Type B pancreatic cell (in vitro differentiated cells): ENCODE measurements at places on chromosomes 6 and 20. TPM values are rescaled to one million over a fixed set of nuclear protein-coding genes. Genes with fewer than 3 reads are reported as not detected.

DNA sequence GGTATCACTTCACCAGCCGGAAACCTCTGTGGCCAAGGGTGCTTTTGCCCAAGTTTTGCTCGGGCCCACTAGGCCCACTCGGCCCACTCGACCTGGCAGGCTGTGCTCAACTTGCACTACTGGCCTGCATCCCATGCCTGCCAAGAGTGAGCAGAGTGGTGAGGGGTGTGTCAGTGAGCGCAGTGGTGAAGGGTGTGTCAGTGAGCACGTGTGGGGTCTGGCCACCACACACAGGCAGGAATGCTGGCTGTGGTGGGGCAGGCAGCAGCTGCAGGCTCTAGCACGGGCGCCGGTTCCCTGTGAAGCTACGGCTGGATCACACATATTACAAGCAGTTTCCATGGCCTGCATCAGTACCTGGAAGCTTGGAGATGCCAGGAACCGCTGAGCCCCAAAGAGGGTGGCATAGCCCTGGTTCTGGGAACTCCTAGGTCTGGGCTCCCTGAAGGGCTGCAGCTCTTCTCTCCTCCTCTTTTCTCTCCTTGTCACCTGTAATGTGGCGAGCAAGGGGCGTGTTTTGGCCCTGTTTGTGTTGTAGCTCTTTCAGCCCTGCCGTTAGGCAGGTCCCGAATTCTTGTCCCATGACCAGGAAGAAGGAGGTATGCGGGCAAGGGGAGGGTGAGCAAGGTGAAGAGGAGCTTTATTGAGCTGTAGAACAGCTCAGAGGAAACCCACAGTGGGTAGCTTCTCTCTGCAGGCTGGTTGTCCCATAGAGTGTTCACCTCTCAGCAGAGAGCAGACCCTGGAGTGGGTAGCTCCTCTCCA, 51.0 kb upstream of the CLDN20 start:
- no peak overlapping the region for H3K4me3 ChIP-seq
- H3K36me3 ChIP-seq, result peaks cover 6% of the 10 kb centered on the region
- DNase-seq, result no peak
- H3K4me1 ChIP-seq, result peaks cover 8% of the 10 kb centered on the region

GRCh38 chr6:149368065-149368464, 32.0 kb upstream of the SUMO4 start:
- H3K4me3 ChIP-seq, result no peak overlapping the region
- H3K36me3 ChIP-seq, result peaks cover 14% of the 10 kb centered on the region
- no peak overlapping the region for H3K27ac ChIP-seq

DNA sequence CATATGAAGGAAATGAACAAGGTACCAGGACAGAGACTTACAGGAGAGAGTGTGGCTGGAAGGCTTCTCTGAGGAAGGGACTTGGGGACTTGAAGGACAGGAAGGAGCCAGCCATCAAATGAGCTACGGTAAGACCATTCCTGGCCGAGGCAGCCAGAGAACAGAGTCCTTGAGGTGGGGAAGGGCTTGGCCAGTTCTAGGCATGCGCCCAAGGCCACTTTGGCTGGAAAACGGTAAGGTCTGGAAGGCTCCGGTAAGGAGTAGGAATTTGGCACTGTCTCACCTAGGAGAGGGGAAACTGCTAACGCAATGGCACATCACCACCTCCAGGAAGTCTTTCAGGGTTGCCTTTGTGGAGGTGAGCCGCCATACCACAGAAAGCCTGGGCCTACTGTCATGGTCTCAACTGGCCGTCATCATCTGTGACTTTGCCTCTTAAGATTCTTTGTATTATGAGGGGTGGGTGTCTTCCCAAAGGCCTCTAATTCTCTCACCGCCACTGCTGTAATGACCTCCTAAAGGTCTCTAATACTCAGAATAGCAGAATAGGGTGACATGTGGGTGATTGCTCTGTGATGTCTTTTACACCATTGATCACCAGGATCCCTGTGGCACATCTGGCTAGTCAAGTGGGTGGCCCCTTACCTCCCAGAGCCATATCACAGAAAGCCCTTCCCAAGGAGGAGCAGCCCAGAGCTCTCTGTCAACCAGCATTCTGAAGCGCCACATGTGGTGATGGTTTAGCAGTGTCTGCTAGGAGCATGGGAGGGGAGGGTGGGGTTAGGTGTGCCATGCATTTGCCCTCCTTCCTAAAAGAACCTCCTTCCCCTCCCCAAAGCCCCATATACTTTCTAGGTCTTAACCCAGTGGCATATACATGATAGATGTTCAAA, 17.7 kb upstream of the STX16 start:
- no peak for DNase-seq
- no peaks in the 10 kb centered on the region for H3K36me3 ChIP-seq
- H3K4me1 ChIP-seq, result peaks cover 35% of the 10 kb centered on the region
- H3K27me3 ChIP-seq, result peaks cover 14% of the 10 kb centered on the region
- H3K27ac ChIP-seq, result no peak overlapping the region

DNA sequence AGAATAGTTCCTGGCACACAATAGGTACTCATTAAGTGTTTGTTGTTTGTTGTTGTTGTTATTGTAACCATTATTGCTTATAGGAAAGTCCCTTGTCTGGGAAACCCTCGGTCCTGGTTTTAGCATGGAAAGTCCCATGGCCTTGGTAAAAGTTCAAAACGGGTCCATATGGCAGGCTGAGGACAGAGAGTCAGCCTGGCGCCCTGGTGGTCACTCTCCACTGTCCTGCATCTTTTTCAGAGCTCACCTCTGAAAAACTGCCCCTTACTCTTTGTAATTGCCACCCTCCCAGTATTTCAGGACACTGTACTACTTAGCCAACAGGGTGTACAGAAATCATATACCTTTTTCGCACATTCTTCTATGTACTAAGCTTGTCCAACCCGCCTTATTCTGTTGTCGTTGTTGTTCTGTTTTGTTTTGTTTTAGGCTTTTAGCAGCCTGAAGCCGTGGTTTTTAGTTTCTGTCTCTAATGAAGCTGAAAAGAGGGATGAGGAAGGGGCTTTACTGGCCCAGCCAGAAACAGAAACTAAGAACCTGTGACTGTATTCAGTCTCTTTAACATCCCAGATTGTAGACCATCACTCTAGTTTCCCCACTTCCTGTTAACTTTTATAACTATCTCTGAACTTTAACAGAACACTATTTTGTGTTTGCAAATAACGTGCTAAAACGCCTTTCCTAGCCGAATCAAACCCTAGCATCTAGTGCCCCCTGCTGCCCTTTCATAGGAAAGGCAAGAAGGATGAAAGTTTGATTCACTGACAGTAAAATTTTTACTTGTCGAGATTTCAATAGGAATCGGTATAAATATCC, 7.6 kb upstream of the TMEM14A start:
- peaks cover 8% of the 10 kb centered on the region for H3K36me3 ChIP-seq
- DNase-seq, result no peak
- no peaks in the 10 kb centered on the region for H3K27me3 ChIP-seq
- H3K4me1 ChIP-seq, result peaks cover 4% of the 10 kb centered on the region

GRCh38 chr20:37917461-37917860, 14.5 kb downstream of the VSTM2L start:
- peaks cover 43% of the 10 kb centered on the region for H3K27me3 ChIP-seq
- no peak for DNase-seq
- no peak overlapping the region for H3K4me3 ChIP-seq
- H3K4me1 ChIP-seq, result peaks cover 49% of the 10 kb centered on the region
- H3K36me3 ChIP-seq, result no peaks in the 10 kb centered on the region

DNA sequence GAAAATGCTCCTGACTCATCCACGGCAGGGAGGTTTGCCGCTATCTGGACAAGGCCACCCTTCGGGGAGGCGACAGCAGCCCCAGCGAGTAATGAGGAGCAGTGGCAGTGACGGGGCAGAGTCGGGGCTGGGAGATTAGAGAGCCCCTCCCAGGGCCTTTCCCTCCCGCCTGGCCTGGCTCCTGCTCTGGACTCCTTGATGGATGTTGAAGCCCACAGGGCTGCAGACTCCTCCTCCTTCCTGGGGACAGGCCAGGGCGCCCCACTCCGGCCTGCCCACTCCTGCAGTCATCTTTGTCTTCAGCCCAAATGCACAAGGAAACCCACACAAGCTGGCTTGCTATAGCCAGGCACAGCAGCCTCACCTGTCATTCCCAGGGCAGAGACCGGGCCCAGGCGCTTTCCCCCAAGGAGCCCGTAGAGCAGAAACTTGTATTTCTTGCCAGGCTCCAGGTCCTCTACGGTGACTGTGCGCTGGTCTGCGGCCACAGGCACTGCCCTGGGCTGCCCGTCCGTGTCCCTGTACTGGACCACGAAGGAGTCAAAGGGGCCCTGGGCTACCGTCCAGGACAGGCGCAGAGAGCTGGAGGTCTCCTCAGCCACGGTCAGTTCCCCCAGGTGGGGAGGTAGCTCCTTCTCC, 7.7 kb downstream of the CYP21A2 start:
- no peak overlapping the region for H3K27ac ChIP-seq
- no peak overlapping the region for H3K4me3 ChIP-seq
- H3K4me1 ChIP-seq, result peaks cover 4% of the 10 kb centered on the region
- peaks cover 2% of the 10 kb centered on the region for H3K27me3 ChIP-seq
- H3K36me3 ChIP-seq, result no peaks in the 10 kb centered on the region

DNA sequence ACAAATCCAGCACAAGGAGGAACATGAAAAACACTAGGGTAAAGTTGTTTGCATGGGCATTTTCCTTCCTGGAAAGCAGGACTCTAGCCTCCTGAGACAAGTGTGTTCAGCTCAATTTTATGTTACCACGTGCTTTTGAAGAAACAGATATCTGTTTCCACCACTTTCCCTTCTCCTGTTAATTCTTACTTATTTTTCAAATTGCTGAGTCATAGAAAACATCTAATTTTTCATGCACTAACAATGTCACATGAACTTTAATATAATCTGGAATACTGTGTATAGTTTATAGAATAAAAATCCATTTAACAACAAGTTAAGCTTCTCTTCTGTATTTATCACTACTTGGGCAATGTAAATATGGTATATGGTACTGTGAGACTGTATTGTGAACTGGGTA, 174.2 kb downstream of the ISM1 start:
- no peak for DNase-seq
- H3K4me3 ChIP-seq, result no peak overlapping the region
- peaks cover 13% of the 10 kb centered on the region for H3K36me3 ChIP-seq
- H3K27ac ChIP-seq, result no peak overlapping the region

DNA sequence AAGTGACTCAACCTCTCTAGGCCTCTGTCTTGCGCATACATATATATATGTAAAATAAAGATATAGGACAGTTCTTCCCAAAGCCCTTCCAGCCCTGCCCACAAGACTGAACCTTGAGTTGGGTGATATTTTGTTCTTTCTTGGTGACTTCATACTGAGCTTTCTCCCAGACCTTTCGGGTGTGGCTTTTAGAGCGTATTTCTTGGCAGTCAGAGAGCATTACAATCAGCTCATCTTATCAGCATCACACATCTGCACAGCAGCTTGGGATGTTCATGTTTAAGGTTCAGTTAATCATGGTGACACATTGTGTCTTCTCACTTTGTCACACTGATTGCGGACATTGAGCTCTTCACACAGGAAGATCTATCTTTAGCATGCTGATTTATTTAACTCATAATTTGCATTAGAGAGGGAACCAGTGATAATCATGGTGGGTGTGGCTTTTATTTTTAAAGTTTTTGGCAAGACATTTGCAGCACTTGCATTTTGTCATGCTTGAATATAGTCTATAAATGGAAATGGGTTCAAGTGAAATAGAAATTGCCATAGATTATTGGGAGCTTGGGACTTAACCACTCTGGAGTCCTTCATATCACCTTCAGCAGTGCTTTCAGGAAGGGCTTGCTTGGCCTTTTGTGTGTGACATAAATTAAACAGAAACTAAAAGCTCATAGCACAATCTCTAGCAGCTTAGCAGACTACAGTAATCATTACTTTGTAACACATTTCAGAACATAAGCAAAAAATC, 8.3 kb downstream of the KIF3B start:
- DNase-seq, result no peak
- H3K4me1 ChIP-seq, result peaks cover 5% of the 10 kb centered on the region
- H3K27ac ChIP-seq, result peak overlapping the region; percentile 29

- H3K27me3 ChIP-seq, result no peaks in the 10 kb centered on the region
- H3K4me3 ChIP-seq, result no peak overlapping the region
- H3K36me3 ChIP-seq, result peaks cover 26% of the 10 kb centered on the region
- no peak overlapping the region for H3K27ac ChIP-seq
- peaks cover 31% of the 10 kb centered on the region for H3K4me1 ChIP-seq
These were observed 83.5 kb downstream of the WASF1 start for GRCh38 chr6:110095935-110096334.

DNA sequence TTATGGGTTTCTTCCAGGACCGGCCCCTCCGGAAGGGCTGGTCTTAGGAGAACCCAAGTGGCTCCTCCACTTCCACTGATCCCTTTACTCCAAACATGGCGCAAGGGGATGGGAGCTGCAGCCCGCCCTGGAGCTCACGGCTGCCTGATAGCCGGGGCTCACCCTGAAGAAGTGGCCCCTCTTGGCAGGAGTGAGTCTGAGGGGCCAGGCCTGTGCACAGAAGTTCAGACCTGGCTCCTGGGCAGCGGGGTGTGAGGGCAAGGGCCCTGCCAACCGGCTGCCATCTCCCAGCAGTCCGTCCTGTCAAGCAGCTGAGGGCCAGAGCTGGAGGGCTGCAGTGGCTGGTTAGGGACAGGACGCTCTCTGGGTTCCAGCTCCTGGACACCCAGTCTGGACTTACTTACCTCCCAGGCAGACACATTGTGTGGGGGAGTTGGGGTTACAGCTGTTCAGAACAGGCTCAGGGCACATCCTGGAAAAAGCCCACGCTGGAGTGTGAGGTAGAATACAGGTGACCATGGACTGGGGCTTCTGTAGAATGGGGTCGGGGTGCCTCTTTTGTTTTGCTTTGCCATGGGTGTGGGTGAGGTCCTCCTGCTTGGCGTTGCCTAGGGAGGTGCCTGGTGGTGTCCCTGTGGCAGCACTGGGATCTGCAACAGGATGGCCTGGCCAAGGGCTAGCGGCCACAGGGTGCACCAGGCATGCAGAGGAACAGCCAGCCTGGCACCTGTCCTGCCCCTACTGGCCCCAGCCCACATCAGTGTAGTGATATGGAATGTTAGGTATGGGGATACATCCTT, 88.4 kb downstream of the ASXL1 start:
- peaks cover 29% of the 10 kb centered on the region for H3K4me1 ChIP-seq
- peak overlapping the region; percentile 80 for H3K27ac ChIP-seq
- H3K36me3 ChIP-seq, result peaks cover 32% of the 10 kb centered on the region
- H3K4me3 ChIP-seq, result peak overlapping the region; percentile 18

- no peak for DNase-seq
- H3K27ac ChIP-seq, result no peak overlapping the region
- no peak overlapping the region for H3K4me3 ChIP-seq
- peaks cover 11% of the 10 kb centered on the region for H3K27me3 ChIP-seq
These were observed 216.9 kb upstream of the ECI2 start for GRCh38 chr6:4352322-4352669.

- peaks cover 9% of the 10 kb centered on the region for H3K4me1 ChIP-seq
- no peaks in the 10 kb centered on the region for H3K27me3 ChIP-seq
- H3K27ac ChIP-seq, result no peak overlapping the region
- H3K36me3 ChIP-seq, result peaks cover 4% of the 10 kb centered on the region
These were observed 109.0 kb downstream of the RALGAPA2 start for GRCh38 chr20:20603339-20603990.

DNA sequence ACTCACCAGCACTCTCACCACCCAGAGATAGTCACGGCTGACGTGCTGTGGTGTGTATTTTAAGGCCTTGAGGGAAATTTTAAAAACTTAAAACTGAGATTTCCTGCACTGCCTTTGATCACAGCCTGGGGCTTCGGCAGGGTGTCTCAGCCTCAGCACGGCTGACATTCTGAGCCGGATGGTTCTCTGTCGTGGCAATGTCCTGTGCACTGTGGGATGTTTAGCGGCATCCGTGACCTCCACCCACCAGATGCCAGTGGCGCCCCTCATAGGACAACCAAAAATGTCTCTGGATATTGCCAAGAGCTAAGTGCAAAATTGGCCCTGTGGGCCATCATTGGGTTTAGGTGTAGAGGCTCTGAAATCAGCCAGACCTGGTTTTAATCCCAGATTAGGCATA, 142.2 kb upstream of the KCNG1 start:
- H3K36me3 ChIP-seq, result no peaks in the 10 kb centered on the region
- no peaks in the 10 kb centered on the region for H3K27me3 ChIP-seq
- H3K4me1 ChIP-seq, result no peaks in the 10 kb centered on the region
- H3K27ac ChIP-seq, result no peak overlapping the region
- peak; percentile 24 for DNase-seq

GID8 gene
- total RNA-seq, result 55.8 and 68.7 TPM in 2 replicates

PTCHD4 gene
- total RNA-seq, result 3.4 and 4.6 TPM in 2 replicates
